ENCODE measurements at places on chromosomes 12 and 14.
A peak's percentile ranks its signal among the peaks of the same experiment; 100 is the strongest.

- no peak for DNase-seq
Measured at GRCh38 chr12:40819436-40820108, 127.3 kb downstream of the CNTN1 start.

DNA sequence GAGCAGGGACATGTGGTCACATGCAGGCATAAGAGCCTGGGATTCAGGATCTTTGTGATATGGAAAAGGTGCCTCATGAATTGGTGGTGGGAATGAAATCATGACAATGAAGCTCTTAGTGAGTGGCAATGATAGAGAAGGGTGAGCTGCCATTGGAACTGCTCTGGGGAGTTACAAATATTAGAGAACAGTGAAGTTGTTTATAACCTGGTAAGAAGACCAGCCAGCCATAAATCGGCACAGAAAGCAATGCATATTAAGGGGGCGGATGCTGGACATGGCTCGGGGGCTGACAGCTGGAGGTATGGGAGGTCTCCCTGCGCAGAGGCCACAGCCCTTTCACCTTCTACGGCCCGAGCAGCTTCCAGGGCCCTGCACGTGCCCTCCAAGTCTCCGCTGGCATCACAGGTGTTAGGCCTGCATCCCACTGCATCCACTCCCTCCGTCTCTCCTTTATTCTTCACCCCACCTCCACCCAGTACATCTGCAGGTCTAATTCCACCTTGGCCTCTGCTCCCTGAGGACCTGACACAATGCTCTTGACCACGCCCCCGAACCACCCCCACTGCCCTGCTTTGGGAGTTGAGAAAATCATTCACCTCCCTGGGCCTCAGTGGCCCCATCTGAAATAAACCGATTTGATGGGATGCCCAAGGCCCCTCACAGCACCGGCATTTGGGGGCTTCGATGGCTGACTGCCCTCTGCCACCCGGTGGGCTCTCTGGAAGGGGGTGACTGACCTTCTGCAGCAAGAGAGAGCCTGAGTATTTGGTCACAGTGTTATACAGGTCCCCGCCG, 4.1 kb downstream of the CACNA2D4 start:
- no peak for DNase-seq

GRCh38 chr14:101791919-101792572, 30.5 kb downstream of the PPP2R5C start:
- DNase-seq: no peak

- DNase-seq: no peak
Measured at GRCh38 chr12:75724928-75725312, 213.5 kb upstream of the KRR1 start.

DNA sequence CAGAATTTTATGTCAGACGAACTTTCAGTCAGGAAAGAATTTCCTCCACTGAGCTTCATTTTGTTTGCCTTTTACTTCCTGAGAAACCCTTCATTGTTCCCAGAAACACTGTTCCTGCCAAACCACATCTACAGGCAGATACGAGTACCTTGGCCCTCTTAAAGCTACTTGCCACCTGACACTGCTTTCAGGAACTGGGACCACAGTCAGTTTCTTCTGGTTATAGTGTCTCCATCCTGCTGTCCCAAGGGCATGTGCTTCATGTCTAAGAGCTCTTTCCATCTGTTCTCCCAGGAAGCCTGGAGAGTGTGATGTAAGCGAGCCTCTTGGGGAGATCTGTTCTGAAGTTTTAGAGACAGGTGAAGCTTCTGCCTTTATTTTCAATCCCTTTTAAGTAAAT, 161.7 kb upstream of the PLEKHA5 start:
- no peak for DNase-seq

GRCh38 chr12:100796621-100797020, 2.0 kb downstream of the ANO4 start:
- DNase-seq: no peak

DNA sequence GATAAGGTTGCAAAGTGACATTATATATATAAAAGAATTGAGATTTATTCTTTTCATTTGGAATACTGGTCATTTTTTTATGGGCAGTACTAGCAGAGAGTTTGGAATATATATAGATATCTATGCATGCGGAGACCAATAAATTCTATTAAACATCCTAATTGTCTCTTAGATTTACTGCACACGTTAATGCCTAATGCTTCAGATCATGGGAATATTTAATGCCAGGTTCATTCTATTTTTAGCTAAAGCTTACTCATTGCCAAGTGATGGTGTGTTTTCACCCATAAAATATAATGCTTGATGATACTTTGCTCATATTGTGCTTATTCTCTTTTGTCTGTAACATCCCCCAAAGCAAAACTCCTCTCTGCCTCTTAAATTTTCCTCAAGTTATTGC, 264.4 kb downstream of the TMEM117 start:
- DNase-seq: no peak

DNA sequence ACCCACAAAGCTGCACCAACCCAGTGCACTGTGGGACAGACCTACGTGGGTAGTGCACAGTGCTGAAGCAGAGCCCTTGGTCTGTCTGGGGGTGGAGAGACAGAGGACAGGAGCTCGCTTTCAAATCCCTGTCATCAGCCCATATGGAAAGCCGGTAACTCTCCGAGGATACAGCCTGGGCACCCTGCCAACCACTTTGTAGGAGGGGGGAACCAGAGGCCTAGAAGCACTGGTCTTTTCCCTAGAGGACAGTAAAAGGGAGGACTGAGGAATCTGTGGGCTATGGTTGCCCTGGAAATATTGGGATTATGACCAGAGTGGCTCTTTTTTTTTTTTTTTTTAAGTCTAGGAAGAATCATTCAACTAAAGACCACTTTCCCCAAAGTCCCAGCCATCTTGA, 74.3 kb downstream of the MAP3K9 start:
- DNase-seq: no peak

DNA sequence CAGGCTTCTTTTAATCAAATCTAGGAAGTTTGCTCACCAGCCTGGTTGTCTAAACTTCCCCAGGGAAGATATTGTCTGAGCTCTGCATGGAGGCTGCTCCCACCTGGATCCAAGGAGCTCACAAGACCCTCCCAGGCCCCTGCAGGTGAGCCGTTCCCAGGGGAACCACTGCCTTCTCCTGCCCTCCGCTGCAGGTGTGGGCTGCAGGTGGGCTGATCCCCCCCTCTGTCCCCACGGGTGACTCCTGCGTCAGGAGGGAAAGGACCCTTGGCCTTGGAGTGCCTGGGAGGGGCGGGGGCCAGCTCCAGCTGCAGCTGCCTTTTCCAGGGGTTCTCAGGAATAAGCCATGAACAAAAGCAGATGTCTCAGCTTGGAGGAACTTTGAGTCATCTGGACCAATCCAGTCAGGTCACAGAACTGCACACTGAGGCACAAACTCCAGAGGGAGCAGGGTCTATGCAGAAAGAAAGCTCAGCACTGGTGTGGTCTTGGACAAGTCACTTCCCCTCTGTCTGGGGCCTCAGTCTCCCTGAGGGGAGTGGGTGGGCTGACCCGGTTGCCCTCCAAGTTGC, 246.6 kb upstream of the RTL1 start:
- DNase-seq: no peak

- DNase-seq: no peak
Measured at GRCh38 chr14:63387711-63388110, 69.0 kb upstream of the GPHB5 start.

DNA sequence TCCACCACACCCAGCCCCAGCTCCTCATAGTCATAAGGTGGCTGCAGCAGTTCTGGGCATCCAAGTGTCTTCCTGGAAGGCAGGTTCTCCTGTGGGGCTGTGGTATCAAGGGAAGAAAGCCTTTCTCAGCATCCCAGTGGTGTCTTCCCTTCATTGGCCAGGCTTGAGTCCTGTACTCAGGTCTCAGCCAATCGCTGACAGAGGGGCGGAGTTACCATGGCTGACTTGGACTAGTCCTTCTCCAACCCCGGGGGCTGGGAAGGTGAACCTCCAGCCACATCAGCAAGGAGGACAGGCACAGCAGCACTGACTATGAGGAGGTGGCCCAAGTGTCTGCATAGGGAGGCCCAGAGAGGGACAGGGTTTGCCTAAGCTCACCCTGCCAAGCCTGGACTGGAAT, 64.0 kb upstream of the SLC24A4 start:
- peak; percentile 9 for DNase-seq

DNA sequence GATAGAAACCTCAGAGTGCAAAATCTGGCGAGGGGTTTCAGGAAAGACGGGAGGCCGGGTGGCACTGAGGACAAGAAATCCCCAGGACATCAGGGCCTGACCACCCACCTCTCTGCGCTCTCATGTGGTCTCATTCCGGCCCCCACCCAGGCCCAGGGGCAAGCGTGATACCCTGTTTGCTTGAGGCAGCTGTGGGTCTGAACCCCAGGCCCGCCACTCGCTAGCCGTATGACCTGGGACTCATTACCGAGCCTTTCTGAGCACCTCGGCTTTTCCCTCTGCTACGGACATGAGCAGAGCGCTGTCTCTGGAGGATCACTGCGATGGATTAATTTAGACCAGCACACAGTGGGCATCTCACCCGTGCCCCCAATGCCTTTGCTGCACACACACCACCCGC, 25.5 kb upstream of the BCDIN3D start:
- no peak for DNase-seq

GRCh38 chr14:37091651-37092050, 80.8 kb downstream of the SLC25A21 start:
- no peak for DNase-seq

- DNase-seq: no peak
Measured at GRCh38 chr12:105581420-105581819, 250.9 kb downstream of the C12orf75 start.

- DNase-seq: peak; percentile 4
Measured at GRCh38 chr12:74539765-74540526, 2.3 kb downstream of the ATXN7L3B start.

GRCh38 chr14:60618241-60618640, 31.0 kb downstream of the SIX1 start:
- DNase-seq: no peak

- peak; percentile 78 for DNase-seq
Measured at GRCh38 chr12:57001448-57001906, 4.9 kb downstream of the ZBTB39 start.

DNA sequence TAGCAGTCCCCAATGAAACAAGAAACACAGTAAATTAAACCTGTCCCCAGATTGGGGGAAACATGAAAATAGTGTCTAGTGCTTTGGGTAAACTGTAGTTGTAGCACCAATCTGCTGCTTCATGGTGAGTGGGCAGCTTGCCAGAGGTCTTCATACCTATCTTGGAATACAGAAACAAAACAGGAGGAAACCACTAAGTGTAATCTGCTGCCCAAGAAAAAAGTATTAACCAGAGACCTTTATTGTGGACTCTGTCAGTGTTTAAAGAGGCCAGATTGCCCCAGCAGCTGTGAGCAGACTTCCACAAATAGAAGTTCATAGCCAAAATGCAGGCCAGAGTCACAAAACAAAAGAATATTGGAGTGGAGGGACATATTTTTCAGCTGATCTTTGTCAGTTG, 2.3 kb downstream of the ISCU start:
- DNase-seq: peak; percentile 93

DNA sequence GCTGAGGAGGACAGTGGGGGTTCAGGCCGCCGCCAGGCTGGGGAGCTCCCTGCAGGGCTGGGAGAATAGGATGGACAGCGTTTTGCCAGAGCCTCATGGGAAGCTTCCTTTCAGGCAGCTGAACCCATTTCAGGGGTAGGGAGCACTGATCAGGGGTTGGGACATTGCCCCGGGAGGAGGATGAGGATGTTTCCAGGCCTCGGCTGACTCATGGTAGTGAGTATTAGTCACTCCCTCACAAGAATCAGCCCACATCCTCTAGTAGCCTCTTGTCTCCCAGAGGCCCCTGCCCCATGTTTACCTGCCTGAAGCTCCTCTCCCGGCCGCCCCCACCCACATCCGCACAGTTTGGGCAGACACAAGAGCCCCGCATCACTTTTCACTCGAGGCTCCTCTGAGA, 89.8 kb downstream of the ZFP36L1 start:
- no peak for DNase-seq

DNA sequence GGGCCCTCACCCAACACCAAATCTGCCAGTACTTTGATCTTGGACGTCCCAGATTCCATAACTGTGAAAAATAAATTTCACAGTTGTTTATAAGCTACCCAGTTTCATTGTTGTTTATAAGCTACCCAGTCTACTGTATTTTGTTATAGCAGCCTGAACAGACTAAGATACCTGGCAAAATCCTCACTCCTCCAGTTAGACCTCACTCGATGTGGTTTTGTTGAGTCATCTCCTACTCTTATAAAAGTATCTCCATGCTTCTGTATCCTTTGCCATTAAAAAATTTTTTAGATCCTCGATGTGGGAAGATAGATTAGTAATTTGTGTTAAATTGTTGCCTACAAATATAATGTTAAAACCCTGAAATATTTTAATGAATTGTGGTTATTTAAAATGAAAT, 16.0 kb downstream of the TXNDC16 start:
- no peak for DNase-seq

- DNase-seq: peak; percentile 3
Measured at GRCh38 chr14:94485944-94486841, 10.2 kb upstream of the SERPINA9 start.

DNA sequence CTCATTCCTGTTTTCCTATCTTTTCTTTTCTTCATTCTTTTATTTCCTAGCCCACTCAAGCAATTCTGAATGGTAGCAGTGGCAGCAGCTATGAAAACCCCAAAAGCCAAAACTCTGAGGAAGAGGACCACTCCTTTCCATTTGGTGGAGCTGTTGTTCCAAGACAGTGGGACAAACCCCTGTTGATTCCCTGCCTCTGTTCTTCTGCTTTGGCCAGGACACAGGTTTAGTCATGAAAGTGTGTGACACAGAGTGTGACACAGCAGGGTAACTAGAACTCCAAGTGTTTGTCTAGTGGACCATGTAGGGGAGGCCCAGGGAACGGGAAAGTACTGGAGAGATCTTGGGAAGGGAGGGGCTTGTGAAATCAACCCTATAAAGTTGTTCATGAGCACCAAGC, 71.1 kb downstream of the PTCSC3 start:
- DNase-seq: no peak

DNA sequence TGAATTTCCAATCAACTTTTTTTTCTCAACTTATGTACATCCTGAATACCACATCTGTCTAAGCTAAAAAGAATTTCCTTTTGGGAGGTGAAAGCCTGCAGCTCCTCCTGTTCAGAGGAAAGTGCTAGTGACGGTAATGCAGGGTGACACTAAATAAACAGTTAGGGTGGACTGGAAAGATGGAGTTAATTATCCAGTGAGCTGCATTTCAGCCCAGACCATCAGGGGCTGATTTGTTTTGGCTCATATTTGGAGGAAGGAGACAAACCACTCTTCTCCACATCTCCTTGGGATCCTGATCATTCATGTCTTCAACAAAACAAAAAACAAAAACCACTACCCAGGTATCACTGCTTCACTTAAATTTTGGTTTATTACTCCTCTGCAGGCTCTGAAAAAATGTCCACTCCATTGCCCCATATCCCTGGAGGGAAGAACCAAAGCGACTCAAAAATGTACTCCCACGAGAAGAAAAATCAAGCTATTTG, 5.1 kb upstream of the SIX1 start:
- DNase-seq: no peak

DNA sequence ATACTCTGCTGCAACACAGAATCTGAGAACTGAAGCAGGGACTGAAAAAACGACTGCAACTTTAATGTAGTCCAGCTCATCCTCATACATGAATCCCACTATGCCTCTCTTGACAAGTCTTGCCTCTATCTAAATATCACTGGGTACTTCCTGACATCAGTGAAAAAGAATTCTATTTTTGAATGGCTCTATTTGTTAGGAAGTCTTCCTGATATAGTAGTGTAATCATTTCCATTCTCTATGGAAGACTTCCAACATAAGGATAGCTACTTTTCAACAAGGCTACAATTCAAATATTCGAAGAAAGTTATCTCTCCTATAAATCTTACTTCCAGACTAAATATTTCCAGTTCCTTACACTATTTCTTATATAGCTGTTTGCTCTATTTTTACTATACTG, 167.5 kb downstream of the MDGA2 start:
- no peak for DNase-seq

Data from hematopoietic multipotent progenitor cell treated with erythropoietin and hydrocortisone succinate and interleukin-3 and kit ligand, for 8 days (in vitro differentiated cells).